Osteocyte (in vitro differentiated cells): ENCODE measurements at places on chromosomes 13 and 19. TPM values are rescaled to one million over a fixed set of nuclear protein-coding genes. Genes with fewer than 3 reads are reported as not detected.

COX6B2 gene
- total RNA-seq = not detected in 2 replicates

IL4I1 gene
- 0.55 TPM in 1 of 2 replicates, not detected in the other for total RNA-seq

SLC25A41 gene
- 0.27 TPM in 1 of 2 replicates, not detected in the other for total RNA-seq

KLK8 gene
- total RNA-seq = not detected in 2 replicates

GRCh38 chr19:4660181-4660791 is 9.9 kb downstream of the MYDGF start:
- DNase-seq = no peak

DNA sequence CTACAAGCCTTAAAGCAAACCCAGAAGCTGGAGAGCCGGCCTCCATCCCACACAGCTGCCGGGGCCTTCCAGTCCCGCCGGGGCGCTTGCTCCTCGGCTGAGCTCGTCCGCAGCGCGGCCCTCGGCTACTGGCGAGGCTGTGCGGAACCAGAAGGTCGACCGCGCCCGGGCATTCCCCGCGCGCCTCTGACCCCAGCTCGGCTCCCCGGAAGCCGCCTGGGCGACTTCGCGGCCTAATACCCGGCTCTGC is 863 bp downstream of the ANKRD10 start:
- peak; percentile 84 for DNase-seq

DNA sequence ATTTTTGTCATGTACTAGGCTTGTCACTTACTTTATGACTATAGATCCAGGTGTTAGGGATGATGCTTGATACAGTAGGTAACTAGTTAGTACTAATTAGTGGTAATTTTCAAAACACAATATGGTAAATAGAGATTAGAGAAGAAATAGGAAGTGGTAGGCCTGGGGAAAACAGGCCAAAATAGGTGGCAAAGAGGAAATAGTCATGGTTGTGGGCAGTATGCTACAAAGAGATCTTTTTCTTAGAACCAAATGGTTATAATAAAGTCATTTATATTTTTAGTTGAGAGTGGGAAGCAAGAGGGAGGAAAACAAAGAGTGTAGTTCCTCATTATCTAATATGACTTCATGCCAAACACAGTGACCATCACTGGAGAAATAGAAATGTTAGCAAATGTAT is 9.1 kb upstream of the VWA8 start:
- DNase-seq = no peak

GRCh38 chr19:5823579-5824281 is 15.8 kb downstream of the FUT6 start:
- no peak for DNase-seq

DNA sequence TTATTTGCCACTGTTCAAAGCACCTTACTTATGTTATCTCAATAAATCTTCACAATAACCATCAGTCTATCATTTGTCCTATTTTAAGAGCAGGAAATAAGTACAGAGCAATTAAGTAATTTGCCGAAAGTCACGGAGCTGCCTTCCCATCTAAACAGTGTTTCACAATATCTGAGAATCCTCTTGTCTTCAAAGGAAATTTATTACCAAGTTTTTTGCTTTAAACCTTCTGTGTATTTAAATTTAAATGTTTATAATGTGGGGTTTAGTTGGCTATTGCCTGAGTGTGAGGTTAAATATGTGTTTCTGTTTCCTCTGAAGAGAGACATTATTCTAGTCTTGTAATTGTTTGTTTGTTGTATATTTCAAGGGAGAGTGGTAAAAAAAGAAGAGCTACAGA is 633.1 kb downstream of the EFNB2 start:
- DNase-seq = no peak
